ENCODE measurements at places on chromosomes 6 and 20. TPM values are rescaled to one million over a fixed set of nuclear protein-coding genes. Genes with fewer than 3 reads are reported as not detected.

Gene SRSF12
- total RNA-seq: 0.09 TPM

DNA sequence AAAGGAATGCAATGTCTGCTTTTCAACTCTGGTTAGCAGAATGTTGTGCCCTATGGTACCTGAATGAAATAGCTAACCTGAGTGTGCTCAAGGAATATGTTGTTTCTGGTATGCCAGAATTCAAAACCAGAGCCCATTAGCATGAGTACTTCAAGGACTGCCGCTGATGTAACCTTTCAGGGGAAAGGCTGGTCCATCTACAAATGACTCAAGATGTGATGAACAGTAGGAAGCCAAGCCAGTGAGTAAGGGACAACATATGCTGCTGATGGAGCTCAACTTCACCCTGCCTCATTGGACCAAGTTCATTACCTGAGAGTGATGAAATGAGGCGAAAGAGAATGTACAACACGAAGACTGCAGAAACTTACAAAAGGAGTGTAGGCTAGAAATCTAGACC, 95.7 kb upstream of the BMP2 start:
- DNase-seq: no peak

GRCh38 chr6:136173519-136174507, 76.3 kb downstream of the MTFR2 start:
- DNase-seq: peak; percentile 95

Gene MEP1A
- not detected for total RNA-seq

Gene CD83
- 2.9 TPM for total RNA-seq

Gene CD93
- total RNA-seq: 2.0 TPM

DNA sequence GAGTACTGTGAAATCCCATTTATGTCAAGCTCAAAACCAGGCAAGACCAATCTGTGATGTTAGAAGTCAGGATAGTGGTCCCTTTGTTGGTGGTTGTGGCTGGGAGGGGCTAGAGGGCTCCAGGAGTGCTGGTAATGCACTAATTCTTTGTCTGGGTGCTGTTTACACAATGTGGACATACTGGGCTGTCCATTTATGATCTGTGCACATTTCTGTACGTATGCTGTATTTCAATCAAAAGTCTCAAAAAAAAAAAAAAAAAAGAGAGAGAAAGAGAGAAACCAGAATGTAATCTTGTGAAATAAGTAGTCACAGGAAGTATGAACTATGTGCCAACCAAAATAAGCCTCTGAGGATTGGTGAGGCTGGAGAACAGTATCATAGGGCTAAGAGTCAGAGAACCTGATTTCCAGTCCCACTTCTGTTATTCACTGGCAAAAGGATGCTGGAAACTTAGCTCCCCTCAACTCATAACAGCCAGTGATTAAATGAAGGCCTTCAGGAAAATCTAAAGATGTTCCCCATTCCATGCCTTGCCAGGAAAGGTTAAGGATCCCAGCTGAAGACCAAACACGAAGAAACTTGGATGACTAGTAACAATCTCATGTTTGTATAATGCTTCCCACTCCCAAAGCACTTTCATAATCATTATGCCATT, 19.6 kb upstream of the TRAM2 start:
- DNase-seq: peak; percentile 88

Gene TCF21
- 5.0 TPM for total RNA-seq

DNA sequence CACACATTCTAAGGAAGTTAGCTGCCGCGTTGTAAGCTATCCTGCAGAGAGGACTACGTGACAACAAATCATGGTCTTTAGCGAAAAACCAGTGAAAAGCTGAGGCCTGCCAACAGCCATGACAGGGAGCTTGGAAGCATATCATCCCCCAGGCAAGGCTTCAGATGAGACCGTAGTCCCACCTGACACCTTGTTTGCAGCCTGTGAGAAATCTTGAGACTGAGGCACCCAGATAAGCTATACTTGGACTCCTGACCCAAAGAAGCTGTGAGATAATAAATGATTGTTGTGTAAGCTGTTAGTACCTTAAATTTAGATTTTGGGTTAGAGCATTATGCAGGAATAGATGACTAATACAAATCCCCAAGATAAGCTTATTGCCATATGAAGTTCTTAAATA, 45.4 kb upstream of the SENP6 start:
- peak; percentile 22 for DNase-seq

Gene CALHM6
- total RNA-seq: 1.6 TPM

DNA sequence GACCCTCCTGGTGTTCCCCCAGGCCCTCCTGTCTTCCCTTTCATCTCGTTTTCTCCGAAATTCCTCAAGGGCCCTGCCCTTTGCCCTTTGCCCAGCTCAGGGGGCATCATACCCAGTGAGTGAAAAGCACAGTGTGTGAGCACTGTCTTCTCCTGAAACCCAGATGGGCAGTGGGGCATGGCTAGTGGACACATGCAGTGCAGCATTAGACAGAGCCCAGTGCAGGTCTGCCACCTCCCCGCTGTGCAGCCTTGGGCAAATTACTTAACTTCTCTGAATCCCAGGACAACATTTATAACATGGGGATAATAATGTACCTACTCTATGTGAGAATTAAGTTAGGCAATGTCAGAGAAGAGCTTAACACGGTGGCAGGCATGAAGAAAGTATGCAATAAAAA, 1.3 kb downstream of the PRND start:
- DNase-seq: no peak

Gene OPRM1
- total RNA-seq: not detected

DNA sequence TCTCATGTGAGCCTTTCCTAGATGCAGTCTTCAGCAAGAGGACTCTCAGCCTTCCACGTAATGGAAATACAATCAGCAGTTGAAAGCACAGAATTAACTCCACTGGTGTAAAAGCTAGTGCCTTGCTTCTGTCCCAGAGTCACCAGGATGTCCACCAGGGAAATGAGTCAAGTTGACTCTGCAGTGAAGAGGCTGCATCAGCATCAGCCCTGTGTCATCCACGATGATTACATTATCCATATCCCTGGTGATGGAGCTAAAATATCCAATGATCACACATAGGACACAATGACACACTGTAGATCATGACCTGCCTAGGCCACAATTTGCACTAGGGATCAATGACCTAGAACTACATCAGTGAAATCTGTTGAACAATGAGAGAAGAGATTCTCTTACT, 262.4 kb downstream of the ERMARD start:
- no peak for DNase-seq

GRCh38 chr20:3871550-3872265, 17.5 kb upstream of the PANK2 start:
- DNase-seq: no peak

Gene PXT1
- total RNA-seq: not detected

DNA sequence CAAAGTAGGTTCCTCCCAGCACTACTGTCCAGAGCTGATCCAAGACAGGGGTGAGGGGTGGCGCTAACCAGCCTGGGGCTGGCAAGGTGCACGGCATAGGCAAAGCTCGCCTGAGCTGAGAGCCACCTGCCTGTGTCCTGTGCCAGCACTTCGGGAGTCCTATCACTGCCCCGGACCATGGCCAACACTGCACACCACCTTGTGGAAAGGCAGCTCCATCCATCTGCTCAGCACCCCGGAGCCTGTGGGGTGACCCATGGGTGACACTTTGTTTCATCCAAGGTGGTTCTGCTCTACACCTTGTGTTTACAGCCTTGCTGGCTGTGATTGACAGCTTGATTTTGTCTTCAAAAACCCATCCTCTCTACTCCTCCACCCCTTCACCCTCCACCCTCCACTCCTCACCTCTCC, 32.9 kb upstream of the GATA5 start:
- DNase-seq: no peak

- DNase-seq: peak; percentile 96
Observed at GRCh38 chr20:371755-372542, 8.6 kb upstream of the TRIB3 start.

- no peak for DNase-seq
Observed at GRCh38 chr20:10637563-10637962, 36.2 kb downstream of the JAG1 start.

Gene PTK7
- total RNA-seq: 44.6 TPM
